ENCODE measurements at places on chromosomes 2 and 18.

DNA sequence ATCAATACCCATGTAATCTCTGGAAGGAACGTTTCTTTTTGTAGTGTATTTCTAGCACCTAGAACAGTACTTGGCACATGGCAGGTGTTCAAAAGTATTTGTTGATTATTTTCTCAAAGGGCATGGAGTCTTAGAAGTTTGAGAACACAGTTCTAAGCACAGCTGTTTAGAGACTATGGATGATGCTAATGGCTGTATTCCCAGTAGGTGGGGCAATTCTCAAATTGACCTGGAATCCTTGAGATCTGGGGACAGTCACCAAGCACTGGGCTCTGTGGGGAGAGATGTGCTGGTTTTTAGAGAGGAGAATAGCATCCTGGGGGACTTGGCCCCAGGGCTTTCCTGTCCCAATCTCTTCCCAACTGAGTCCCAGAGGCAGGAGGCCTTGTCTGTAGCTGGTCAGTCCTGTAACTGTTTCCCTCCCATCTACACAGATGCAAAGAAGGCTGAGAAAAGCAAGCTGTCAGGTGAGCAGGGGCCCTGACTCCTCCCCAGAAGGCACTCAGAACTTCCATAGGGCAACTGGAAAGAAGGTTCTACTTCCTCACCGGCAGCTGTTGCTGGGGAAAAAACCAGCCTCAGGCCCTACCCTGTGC, 17.5 kb upstream of the IL36G start:
- no peak for DNase-seq

GRCh38 chr2:11630855-11631254, 39.1 kb downstream of the NTSR2 start:
- DNase-seq: no peak

- no peak for DNase-seq
Observed at GRCh38 chr2:33505966-33506365, 29.5 kb downstream of the RASGRP3 start.

DNA sequence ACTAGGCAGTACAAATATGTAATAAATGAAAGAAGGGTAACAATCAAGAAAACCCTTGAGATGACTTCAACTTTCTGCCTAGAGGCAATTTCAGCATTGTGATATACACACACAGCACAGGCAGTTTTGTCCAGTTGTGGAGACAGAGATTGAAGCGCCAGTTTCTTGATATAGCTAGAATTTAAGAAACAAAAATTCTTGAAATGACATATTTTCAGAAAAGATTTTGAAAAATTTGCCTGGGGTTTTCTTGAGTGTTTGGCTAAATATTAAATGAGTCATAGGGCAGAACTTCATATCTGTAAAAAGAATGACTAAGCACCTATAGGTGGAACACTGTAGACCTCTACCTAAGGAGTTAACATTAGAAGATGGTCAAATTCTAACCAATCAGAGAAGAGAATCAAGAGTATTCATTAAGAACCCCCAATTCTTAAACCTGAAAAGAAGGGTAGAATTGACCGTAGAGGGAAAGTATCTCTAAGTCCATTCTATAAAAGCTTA, 1266.8 kb upstream of the TMEFF2 start:
- DNase-seq: no peak

GRCh38 chr2:196983934-196984333, 57.4 kb upstream of the PGAP1 start:
- DNase-seq: peak; percentile 77

- no peak for DNase-seq
Observed at GRCh38 chr2:99808361-99809200, 318.8 kb upstream of the REV1 start.

Data from GF-D8 (cell line).